ENCODE measurements at places on chromosomes 5 and 9.

DNA sequence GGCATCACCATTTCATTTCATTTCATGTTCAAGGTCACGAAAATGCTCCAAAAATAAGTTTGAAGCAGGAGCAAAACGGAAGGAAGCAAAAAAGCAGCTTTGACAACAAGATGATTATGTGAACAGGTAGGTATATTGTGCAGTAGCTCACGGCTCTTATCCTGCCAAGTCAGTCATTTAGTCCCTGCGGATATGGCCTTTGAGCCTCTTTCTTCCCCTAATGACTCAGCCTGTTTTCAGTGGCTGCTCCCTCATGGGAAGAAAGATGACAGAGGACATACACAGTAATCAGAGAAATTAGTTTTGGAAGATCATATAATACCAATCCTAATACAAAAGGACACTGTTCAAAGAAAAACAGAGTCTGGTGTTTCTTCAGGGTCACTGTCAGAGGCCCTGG is 155.8 kb upstream of the GRAMD2B start:
- no peak for DNase-seq

DNA sequence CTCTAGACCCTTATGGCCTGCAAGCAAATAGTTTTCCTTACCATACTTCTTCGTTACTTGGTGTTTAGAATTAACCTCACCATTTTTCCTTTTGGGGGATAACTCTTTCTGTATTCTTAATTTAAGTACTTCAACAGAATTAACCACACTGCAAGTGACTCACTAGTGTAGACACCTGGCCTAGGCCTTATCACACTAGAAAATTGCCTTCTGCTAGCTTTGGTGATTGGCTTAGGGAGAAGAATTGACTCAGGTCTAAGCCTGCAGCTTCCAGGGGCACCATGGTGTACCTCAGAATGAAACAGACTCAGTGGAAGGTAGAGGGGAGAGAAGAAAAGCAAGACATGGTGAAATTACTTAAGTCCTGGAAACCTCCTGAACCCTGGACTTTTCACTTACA is 112.8 kb upstream of the HMHB1 start:
- no peak for DNase-seq

GRCh38 chr5:97657239-97657638 is 474.2 kb upstream of the RIOK2 start:
- no peak for DNase-seq

GRCh38 chr5:102590467-102590866 is 91.7 kb upstream of the SLCO6A1 start:
- DNase-seq: no peak

DNA sequence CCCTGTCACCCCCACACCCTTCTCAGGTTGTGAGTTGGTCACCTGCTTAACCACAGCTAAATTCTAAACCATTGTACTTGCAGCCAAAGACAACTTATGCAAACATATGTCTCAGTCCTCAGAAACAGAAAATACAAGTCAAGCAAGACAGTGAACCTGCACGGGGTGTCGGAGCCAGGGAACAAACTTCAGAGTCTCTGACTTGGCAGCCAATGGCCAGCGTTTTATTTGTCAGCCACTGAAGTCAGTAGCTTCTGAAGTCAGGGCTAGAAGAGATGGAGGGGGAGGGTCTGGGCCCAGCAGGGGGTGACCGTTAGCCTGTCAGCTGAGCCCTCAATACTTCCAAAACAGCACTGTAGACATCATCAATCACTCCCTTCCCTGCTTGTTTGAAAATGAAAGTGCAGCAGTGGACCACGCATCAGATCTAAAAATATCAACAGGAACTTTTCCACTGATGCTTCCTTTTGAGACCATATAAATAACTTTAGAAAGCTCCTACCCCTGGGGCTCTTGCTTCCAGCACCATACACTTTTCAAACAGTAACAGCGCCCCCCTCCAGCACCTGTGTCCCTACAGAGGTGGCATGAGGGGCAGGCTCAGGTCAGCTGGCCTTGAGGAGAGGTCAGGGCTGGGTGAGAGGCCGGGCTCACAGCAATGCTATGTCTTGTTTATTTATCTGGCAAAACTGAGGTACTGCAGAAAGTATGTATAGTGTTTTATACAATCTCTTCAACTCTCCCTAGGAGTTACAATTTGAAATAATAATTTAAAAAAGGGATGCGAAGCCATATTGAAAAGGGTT is 142.5 kb downstream of the ACER2 start:
- no peak for DNase-seq

DNA sequence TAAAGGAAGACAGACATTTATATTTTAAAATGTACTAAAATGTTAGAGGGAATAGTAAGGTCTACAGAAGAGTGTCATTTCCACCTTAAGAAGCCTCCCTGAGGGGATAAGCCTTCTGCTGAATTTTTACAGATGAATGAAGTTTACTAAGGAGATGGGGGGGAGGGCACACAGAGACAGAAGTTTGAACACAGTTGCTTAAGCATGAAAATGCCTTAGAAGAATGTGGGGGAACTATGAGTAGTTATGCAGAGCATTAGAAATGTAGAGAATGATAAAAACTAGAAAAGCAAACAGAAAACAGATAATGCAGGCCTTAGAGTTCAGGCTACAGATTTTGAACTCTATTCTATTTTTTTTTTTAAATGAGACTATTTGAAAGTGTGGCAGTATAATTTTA is 232.2 kb upstream of the VLDLR start:
- DNase-seq: no peak
